ENCODE measurements at places on chromosomes 12 and 14. TPM values are rescaled to one million over a fixed set of nuclear protein-coding genes. Genes with fewer than 3 reads are reported as not detected.

ANO2 gene
- total RNA-seq = 1.4 TPM

GRCh38 chr14:30990770-30991169 is 34.7 kb upstream of the AP4S1 start:
- no peak for DNase-seq

DNA sequence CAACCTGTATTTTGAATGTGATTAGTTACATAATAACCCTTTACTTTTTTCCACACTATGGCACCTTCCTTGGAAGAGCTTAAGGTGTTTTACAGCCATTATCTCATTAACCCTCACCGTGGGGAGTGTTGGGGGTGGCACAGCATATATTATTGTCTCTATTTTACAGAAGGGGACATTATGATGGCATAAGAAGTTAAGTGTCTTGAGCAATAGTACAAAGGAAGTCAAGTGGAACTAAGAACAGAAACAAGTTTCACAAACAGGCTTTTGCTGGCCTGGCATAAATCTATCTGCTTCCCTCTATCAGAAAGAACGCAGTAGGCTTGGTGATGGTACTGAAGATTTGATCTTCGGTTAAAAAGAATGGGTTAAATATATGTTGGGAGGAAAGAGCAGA is 169.7 kb upstream of the OTX2 start:
- DNase-seq = no peak

REM2 gene
- total RNA-seq = 0.81 TPM

GRCh38 chr14:59197695-59198262 is 9.3 kb downstream of the DAAM1 start:
- DNase-seq = no peak

OTUB2 gene
- total RNA-seq = 0.71 TPM

STRN3 gene
- total RNA-seq = 64.9 TPM

- no peak for DNase-seq
These were observed 8.0 kb downstream of the SCNN1A start for GRCh38 chr12:6367065-6367968.

DNA sequence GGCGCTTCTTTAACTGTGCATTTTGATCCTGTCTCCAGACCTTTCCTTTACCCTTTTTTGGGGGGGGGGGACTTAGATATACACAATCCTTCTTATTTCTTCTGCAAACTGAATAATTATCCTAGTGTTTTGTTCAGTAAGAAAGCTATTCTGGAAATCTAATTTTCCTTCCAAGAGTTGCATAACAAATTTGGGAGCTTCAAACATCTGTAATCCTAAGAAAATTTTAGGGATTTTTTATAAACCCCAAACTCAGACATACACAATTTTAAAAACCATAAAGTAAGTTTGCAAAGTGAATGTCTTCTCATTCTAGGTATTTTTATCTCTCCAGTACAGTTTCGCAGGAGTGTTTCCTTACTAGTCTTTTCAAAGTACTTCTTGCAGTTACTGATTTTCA is 182.7 kb upstream of the E2F7 start:
- DNase-seq = no peak

CLEC4E gene
- total RNA-seq = 5.4 TPM

AACS gene
- total RNA-seq = 9.9 TPM

- DNase-seq = no peak
These were observed 13.5 kb upstream of the SERPINA4 start for GRCh38 chr14:94547726-94548125.

DNA sequence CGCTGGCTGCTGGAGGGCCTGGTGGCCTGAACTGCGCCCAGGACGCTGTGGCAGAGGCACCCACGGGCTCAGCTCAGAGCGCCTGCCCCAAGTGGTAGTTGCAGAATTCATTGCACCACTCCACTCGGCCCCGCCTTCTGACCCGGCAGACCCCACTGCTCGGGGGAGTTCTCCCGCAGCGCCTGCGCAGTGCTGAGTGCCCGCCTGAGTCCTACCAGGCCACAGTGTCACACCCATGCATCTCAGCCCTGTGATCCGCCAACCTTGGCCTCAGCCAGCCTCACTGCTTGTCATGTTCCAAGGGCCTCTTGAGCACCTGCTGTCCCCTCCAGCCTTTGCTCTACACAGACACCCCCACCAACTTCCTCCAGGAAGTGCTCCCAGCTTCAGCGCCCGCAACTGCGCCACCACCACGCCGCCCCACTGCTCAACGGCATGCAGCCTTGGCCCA is 12.2 kb downstream of the DEGS2 start:
- no peak for DNase-seq

CDK4 gene
- 54.6 TPM for total RNA-seq

DNA sequence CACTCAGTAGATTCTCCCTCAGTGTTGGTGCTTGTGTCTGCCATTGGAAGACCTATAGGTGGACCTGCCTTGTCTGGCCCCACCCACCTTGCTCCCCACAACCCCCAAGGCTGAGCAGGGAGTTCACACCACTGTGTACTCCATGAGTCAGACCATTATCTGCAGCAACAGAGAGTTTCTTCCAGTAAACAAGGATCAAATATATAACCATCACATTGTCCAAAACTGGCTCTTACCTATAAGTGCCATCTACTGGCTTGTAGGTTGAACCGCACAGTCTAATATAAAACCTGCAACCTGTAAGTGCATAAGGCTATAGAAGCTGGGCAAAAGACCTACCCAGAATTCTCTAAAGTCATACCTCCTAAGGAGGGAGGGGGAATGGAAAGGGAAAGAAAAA is 7.9 kb downstream of the TAS2R13 start:
- DNase-seq = no peak

- no peak for DNase-seq
These were observed 60.9 kb upstream of the PSMA6 start for GRCh38 chr14:35231207-35231760.

All from sigmoid colon (tissue), 7 donors.